ENCODE measurements at places on chromosomes 13 and 19. TPM values are rescaled to one million over a fixed set of nuclear protein-coding genes. Genes with fewer than 3 reads are reported as not detected.

Gene NLRP7
- polyA plus RNA-seq: not detected

Gene FGF21
- polyA plus RNA-seq: not detected

GRCh38 chr13:22103046-22104027 lies 432.5 kb downstream of the FGF9 start:
- no peak for DNase-seq

- DNase-seq: no peak
Observed at GRCh38 chr13:64293923-64294322, 2878.3 kb upstream of the PCDH20 start.

Gene ZNF813
- polyA plus RNA-seq: 7.4 TPM

DNA sequence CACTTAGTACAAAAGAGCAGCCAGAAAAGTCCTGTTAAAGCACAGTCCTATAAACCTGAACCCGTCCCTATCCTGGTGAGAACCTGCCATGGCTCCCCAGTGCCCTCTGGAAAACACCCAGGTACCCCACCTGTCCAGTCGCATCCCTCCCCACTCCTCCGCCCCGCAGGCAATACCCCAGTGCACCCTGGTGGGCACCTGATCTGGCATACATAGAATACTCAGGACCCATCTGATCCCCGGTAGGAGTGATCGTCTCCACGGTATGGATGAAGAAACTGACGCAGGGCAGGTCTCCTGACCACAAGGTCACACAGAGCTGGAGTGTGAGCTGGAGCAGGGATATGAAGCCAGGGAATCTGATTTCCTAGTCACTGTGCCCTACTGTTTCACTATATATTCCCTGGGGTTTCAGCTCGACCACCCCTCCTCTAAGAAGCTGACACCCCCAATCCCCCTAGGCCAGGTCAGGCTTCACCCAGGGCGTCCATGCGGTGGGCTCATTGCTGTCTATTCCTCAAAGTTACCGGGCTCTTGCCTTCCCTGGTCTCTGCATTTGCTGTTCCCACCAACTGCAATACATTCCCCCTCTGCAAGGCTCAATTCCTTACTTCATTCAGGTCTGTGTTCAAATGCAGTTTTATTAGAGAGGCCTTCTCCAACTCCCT lies 12.6 kb downstream of the FBXO46 start:
- DNase-seq: no peak

DNA sequence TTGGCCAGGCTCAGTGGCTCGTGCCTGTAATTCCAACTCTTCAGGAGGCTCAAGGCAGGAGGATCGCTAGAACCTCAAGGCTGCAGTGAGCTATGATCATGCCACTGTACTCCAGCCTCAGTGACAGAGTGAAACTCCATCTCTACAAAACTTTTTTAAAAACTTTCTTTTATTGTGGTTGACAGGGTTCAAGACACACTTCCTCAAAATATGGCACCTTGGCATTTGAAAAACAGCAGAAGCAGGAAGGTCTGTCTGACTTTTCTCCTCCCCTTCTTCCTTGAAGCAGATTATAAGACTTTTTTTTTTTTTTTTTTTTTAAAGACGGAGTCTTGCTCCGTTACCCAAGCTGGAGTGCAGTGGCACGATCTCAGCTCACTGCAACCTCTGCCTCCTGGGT lies 100.3 kb downstream of the TM9SF2 start:
- no peak for DNase-seq

Gene ZNF85
- polyA plus RNA-seq: 23.2 TPM

DNA sequence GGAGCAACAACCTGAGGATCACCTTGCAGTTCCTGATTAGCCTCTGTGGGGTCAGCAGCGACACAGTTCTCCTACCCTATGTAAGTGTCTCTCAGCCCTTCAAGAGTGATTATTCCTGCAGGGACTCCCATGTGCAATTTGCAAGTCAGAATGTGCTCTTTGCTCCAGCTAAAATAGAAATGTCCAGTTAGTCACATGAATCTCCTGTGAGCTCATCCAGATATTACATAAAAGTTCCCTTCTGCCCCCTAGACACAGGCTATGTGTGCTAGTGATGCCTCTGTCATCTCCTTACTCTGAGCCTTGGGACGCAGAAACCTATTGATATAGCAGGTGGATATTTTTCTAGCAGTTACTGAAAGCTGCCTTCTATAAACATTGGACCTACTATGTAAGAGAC lies 105.5 kb downstream of the ZAR1L start:
- no peak for DNase-seq

DNA sequence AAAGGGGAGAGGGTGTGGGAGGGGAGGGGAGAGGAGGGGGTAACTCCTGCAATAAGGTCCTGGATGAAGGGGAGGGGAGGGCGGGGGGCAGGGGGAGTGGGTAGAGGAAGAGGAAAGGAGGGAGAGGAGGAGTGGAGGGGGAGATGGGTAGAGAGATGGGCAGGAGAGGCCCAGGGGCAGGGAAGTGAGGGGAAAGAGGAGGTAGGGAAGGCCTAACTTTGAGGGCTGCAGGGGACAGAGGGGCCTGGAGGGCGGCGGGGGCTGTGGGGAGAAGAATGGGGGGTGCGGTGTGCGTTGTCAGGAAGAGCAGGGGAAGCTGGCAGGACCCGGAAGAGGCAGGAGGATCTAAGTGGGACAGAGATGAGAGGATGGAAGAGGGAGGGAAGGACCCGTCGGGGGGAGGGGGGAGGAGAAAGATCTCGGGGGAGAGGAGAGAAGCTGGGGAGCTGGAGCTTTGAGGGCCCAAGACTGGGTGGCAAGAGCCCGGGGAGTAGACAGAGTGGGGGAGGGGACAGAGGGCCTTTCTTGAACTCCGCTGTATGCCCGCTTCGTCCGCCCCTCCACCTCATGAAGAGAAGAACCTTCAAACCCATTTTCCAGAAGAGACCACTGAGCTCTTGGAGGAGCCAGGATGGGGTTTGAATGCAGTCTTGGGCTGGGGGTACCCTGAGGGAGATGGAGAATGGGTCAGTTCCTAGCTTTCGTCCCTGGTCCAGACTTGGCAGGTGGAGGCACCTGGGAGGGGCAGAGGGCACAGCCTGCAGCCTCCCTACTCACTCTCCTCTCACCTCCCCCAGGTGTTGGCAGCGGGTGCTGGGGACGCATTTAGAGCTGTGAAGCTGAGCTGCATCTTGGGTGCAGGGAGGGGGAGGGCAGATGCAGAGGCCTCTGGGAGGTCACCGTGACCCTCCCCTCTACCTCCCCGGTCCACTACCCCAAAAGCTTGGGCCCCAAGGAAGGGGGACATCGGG lies 778 bp upstream of the LRRC4B start:
- no peak for DNase-seq

- no peak for DNase-seq
Observed at GRCh38 chr13:100890645-100891044, 216.1 kb upstream of the TMTC4 start.
